ENCODE measurements at places on chromosomes 7 and 10.
A peak's percentile ranks its signal among the peaks of the same experiment; 100 is the strongest.

DNA sequence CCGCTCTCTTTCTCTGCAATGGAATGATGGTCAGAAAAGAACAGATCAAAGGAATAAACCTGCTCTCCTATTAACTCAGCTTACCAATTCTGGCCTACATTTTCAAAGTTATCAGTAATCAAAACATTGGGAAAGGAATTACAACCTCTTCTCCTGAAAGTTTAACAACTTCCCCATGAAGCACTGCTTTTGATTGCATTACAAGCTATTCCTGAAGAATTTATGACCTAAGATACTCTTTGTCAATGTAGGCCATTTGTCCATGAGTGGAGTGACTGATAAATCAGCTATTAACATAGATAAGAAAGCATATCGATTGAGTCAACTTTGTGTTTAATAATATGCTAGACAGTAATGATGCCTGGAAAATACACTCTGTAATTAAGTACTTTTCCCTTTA lies 271.7 kb upstream of the C7orf33 start:
- DNase-seq, result no peak

DNA sequence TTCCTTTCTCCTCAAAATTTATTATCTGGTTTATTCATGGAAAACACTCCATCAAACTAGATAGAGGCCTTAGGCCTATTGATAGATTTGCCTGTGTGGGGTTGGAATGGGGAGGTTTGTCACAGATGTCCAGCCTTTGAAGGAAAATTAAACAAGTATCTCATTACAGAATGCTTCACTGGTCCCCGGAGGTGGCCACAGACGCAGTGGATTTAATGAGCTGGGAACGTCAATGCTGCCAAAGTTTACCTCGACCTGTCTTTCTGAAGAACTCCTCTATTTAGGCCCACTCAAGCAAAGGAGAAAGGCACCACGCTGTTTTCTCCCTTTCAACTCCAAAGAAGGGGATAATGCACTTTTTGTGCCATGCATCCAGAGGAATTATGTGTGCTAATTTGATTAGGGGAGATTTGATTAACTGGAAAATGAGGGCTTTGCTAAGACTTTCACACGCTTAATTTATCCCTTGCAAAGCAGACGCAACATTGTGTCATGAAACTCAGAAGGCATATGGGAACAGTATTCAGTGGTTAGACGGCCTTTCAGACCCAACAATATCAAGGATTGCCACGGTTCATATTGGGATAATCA lies 558.8 kb upstream of the GALNT17 start:
- no peak for DNase-seq

DNA sequence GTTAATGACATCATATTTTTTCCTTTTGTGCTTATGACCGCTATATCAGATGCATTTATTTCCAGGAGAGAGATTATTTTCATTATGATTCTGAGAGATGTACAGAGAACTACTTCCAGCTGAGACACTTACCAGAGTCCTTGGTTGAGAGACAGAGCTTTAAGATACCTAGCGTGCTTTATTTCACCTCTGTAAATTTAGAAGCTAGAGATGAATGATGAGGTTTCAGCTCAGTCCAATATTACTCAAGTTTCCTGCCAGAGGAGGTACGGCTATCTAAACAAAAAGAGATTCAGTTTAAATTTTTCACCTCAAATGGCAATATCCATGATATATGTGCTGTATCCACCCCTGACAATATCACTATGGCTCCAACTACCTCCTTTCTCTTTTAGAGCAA lies 182.6 kb upstream of the FAM3C start:
- DNase-seq, result no peak

DNA sequence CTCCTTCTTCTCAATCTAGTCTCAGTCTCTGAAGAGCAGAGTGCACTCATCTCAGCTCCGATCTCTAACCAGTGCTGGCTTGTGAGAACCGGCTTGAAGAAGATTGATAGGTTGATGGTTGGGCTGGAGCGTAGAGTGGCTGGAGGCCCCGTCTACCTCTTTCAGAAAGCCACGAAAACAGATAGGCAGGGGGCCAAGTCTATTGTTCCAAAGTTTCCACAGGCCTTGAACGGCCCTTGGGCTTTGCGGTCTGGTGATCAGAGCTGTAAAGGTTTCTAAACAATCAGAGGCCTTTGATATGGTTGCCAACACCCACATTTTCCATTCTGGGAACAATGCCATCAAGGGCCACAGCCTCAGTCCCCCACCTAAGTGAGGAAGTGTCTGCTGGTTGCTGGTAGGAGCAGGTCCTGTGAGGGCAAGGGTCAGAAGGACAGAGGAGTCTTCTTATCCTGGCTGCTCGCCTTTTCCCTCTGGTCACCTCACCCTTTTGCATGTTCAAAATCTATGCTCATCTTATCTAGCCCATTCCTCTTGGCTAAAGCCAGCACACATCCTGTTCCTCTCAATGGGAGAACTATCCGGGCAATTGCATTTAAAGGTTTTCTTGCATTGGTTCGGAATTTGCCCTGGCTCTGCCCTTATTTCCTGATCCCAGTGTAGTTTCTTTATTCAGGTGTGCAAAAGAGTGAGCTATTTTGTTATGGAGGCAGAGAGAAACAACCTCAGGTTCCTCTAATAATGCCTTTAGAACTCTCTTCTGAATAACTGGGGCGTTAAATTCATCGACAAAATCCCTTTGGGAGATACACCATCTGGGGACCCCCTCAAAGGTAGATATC lies 70.3 kb upstream of the KMT2E start:
- peak; percentile 21 for DNase-seq
